ENCODE measurements at places on chromosomes 12 and 14.

- no peak for DNase-seq
These were observed 7.0 kb downstream of the PSMB11 start for GRCh38 chr14:23049011-23049410.

DNA sequence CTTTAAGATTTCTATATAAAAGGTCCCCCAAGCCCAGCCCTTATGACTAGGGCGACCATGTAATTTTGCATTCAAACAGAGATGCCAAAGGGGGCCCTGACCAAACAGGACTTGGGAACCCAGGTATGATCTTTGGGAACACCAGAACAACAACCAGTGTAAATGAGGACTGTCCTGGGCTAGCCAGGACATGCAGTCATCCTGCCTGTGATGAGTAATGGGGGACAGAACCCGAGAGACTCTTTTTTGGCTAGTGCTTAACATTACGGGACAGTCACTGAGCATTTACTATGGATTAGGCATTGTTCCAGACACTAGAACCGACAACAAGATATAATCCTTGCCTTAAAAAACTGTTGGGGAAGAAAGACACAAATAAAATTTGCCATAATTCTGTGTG lies 337.3 kb downstream of the CACNA1C start:
- no peak for DNase-seq

DNA sequence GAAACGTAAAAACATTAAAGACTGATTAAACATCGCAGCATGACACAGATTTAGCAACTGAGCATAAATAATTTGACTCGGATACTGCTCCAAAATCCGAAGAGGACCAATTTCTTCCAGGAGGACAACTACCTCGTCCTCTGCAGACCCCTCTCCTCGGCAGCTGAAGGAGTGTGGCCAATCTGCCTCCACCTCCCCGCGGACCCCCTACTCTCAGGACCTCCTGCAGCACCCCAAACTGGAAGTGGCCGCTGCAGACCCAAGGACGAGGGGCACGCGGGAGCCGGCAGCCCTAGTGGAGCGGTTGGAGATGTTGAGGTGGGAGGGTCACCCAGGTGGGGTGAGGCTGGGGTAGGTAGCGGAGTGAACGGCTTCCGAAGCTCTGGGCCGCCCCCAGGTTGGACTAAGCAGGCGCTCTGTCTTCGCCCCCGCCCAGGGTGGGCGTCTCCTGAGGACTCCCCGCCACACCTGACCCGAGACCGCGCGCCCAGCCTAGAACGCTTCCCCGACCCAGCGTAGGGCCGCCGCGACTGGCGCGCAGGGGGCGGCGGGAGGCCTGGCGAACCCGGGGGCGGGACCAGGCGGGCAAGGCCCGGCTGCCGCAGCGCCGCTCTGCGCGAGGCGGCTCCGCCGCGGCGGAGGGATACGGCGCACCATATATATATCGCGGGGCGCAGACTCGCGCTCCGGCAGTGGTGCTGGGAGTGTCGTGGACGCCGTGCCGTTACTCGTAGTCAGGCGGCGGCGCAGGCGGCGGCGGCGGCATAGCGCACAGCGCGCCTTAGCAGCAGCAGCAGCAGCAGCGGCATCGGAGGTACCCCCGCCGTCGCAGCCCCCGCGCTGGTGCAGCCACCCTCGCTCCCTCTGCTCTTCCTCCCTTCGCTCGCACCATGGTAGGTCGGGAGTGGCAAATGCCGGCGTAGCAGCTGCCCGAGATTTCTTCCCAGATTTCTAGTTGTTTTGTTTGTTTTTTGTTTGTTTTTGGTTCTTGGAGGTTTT lies at the start of gene CALM1:
CALM1 (plus strand) TSS at position 689 of the 999 bp plus-strand sequence; CDS start at position 891, 202 bp downstream.
- DNase-seq: peak; percentile 92

DNA sequence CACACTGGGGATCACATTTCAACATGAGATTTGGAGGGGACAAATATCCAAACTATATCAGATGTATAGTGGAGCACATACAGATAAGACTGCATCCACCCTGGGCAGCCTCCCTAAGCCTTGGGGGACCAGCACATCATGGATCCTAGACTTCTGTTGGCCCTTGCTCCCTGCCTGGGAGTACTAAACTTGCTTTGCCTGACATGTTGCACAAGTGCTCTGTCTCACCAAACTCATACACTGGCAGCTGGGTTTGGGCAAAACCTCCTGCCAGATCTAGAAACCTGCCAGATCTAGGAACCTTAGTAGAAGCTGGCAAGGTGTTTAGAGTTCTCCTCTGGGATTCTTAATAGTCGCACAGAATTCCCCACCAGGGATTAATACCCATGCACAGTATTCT lies 18.4 kb upstream of the DHRS4 start:
- DNase-seq: no peak

DNA sequence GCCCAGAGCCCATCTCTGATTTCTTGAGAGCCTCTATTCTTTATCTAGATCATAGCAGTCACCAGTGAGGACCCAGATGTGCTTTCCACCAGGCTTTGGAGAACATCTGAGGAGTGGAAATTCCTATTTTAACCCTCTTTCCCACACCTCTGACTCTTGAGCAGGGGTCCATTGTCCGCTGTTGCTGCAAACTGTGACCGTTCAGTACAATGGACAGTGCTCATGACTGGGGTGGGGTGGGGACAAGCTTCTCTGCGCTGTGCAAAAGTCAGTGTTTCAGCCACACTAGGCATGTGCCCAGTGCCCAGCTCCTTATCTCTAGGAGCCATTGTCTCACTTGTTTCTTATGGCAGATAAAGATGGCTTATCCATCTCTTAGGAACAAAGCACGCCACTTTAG lies 16.9 kb upstream of the KRT7 start:
- DNase-seq: no peak

DNA sequence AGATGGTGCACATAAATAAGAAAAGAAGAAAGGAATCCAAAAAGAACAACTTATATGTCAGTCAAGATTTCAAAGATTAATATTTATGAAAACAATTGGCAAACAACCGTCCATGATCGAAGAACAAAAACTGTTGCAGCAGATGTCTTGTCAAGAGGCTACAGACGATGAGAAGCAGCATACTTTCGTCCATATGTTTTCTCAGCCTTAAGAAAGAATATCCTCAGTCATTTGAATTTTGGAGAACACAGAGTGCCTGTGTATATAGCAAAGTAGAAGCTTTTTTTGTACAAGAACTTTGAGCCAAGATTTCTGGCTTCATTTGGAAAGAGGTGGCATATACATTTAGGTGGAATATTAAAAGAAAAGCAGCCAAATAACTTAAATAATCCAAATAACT lies 297.2 kb downstream of the ITPR2 start:
- DNase-seq: no peak

DNA sequence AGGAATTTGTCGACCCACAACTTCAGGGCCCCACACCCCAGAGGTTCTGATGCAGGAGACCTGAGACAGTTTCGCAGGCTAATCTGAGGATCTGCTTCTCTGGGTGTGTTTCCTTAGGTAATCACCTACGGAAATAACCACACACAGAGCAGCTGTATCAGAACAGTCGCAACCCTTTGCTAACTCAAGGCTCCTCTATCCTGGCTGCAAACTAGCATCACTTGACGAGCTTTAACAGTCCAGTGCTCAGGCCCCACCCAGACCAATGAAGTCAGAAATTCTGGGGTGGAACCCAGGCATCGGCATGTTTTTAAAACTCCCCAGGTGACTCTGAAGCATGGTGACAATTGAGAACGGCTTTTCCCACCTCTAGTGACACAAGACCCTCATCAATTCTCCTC lies 20.7 kb downstream of the SLC7A7 start:
- DNase-seq: no peak

DNA sequence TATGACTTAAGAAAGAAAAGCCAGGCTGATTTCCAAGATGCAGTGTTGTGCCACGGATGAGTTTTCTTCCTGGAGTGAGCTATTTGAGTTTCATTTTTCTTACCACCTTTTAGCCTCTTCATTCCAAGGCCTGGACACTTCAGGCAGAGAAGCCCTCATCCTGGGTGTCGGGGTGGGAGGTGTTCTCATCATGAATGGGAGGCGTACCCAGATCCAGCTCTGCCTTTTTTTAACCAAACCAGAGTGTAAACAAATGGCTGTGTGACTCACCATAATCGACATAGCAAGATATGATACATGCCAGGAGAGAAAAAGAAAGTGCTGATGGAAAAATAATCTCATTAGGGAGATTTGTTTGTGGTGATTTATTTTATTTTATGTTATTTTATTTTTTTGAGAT lies 79.9 kb downstream of the ARF6 start:
- DNase-seq: peak; percentile 16

GRCh38 chr14:59294662-59294992 lies 106.2 kb downstream of the DAAM1 start:
- DNase-seq: no peak

- DNase-seq: no peak
These were observed 1292.1 kb upstream of the FLRT2 start for GRCh38 chr14:84237881-84238280.

- DNase-seq: no peak
These were observed 42.0 kb downstream of the TRAF3 start for GRCh38 chr14:102819176-102819628.

- DNase-seq: no peak
These were observed 4.4 kb upstream of the CEBPE start for GRCh38 chr14:23123419-23123818.

- DNase-seq: no peak
These were observed 37.1 kb upstream of the LMNTD1 start for GRCh38 chr12:25590011-25590721.

DNA sequence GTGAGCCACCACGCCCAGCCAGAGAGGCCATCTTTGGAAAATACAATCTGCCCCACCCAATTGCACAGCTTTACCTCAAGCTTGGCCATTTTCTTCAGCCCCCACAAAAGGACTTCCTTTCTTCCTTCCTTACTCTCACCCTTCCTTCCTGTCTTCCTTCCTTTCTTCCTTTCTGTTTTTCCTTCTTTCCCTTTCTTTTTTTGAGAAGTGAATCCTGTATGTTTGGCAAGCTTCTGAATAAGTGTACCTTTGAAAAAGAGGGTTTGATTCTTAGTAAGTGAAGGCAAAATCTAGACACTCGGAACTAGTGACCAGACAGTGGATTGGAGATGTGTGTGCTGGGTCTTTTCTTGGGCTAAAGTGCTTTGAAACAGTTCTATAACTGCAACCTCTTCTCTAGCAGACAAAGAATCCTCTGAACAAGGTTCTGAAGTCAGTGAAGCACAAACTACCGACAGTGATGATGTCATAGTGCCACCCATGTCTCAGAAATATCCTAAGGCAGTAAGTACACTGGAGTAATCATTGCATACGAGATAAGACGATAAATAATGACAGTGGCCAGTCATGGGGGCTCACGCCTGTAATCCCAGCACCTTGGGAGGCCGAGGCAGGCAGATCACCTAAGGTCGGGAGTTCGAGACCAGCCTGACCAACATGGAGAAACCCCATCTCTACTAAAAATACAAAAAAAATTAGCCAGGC lies 49.5 kb downstream of the SUPT16H start:
- no peak for DNase-seq

DNA sequence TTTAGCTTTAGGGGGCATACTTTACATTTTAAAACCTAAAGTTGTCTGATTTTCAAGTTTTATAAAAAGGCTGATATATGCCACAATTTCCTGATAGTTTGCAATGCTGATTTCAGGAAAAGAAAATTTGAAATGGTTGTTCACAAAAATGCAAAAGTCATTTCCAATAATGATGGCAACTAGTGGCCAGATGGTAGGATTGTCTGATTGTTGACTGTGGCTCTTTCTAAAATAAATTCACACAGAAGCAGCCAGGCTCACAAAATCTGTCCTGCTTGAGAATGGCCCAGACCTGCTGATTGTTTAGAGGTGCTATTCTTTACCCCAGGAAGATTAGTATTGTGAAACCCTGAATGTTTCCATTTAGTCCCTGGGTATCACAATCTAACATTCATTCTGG lies 220.3 kb downstream of the NELL2 start:
- DNase-seq: no peak

DNA sequence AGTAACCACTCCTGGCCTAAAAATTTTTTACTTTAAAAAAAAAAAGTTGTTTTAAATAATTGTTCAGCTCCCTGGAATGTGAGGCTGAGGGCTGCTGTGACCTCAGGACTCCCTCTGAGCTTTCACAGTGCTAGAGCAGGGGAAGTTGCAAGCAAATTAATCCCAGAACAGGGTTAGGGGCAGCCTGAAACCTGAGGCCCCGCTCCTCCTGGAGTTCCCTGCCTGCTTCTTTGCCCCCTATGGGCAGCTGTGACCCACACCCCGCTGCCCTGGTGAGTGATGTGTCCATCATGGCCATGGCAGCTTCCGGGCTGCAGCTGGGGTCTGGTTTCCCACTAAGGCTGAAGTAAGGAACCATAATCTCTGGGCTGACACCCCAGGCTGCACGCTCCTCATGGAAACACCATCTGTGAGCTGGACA lies 9.5 kb downstream of the RITA1 start:
- no peak for DNase-seq

DNA sequence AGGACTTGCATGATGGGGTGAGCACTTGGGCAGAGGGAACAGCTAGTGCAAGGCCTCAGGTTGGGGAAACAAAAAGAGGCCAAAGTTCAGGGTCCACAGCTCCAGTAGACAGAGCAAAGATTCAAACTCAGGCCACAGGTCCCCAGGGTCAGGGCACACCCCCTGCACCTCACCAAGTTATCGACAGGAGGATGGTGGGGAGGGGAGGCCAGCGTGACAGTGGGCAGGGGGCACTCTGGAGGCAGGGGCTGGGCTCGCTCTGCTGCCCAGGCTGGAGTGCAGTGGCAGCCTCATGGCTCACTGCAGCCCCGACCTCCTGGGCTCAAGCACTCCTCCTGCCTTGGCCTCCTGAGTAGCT lies 32.4 kb upstream of the ULK1 start:
- DNase-seq: no peak

- DNase-seq: no peak
These were observed 38.8 kb upstream of the NINJ2 start for GRCh38 chr12:701896-702539.

DNA sequence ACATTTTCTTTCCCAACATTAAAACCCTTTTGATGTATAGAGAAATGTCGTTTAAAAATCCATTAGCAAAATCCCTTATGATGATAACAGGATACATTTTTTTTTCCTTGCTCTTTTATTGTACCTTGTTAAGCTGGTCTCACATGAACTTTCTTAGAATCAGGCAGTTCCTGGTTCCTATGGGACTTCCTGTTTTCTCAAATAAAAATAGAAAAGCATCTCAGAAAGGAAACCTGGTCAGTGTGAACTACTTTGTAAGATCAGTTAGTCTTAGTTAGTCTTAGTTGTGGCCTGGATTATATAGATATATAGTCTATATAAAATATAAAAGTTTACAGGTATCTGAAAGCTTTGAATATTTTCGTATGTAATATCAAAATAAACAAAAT lies 40.3 kb downstream of the LEMD3 start:
- DNase-seq: no peak

Data from T1000 (cell line).